ENCODE measurements at places on chromosomes 2 and 18. TPM values are rescaled to one million over a fixed set of nuclear protein-coding genes. Genes with fewer than 3 reads are reported as not detected.

DNA sequence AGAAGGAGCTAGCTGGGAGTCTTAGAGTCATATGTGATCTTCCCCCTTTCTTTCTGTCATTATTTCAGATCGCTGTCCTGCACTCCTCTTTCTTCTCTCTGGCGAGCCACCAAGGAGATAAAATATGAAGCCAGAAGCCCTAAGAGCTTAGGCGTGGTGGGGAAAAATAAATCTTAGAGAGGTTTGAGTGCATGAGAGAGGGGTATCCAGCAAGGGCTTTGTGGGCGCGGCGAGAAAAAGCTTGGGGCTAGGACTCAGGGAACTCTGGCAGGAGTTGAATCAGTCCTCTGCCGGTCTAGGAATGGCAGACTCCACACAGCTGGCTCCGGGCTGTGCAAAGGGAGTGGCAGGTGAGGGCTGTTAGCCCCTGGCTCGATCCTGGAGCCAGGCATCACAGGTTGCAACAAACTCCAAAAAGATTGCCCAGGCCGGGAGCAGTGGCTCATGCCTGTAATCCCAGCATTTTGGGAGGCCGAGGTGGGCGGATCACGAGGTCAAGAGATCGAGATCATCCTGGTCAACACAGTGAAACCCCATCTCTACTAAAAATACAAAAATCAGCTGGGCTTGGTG, 20.1 kb upstream of the IGFBP5 start:
- DNase-seq: no peak

- no peak for DNase-seq
Observed at GRCh38 chr2:163558251-163559021, 177.4 kb downstream of the FIGN start.

GRCh38 chr2:159163930-159164329, 122.6 kb downstream of the WDSUB1 start:
- DNase-seq: no peak

DNA sequence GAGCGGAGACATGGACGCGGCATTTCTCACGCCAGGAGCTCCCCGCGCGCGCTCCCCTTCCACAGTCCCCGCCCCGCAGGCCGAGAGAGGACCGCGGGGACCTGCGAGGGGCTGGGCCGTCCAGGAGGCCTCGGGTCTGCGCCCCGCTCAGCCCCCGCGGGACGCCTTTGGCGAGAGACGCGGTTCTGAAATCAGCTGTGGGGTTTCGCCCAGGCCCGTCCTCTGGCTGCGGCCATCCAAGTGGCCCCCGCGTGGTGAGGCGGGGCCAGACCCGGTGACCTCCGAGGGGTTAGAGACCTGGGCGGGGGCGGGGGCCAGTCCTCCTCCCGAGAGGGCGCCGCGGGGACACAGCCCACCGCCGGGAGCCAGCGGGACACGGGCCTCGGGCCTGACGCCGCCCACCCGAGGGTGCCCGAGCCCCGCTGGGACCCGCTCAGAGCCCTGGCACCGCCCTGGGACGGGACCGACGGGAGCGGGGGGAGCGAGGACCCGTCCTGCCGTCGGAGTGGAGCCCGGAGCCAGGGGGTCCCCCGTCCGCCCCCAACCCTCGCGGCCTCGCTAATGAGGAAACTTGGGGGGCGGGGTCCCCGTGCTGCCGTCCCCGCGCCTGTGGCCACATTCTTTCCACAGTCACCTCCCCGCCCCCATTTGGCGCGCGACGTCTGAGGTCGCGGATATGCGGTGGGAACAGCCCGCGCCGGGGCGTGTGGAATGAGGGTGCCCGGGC, 6.1 kb upstream of the SALL3 start:
- DNase-seq: no peak

DNA sequence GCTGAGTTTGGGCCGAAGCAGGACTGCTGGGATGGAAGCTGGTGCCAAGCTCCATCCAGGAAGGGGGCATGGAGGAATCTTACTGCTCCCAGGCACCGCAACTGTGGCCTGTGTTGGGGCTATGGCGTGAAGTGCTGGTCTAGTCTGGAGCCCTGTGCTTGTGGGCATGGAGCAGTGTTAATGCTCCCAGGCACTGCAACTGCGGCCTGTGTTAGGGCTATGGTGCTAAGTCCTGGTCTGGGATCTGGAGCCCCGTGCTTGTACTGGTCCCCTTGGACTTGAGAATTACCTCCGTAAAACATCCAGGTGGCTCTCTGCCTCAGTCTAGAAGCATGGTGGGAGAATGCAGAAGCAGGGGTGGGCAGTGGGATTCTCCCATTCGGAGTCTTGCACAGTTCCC, 1379.4 kb upstream of the ACVR2A start:
- no peak for DNase-seq

DNA sequence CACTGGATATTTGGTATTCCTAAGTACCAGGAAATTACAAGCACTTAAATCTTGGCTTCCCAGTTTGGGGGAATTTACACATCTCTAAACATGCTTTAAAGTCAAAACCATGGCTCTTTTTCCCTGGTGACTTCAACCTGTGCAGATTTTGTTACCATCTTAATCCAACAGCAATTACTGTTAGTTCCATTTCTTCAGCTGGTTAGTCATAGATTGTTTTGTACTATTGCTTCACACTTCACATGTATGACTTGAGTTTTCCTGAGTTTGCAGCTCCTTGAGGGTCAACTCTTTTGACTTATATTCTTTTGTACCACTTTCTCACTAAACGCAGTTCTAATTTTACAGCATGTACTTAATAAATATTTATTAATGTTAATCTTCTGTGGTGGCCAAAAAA, 203.4 kb upstream of the RND3 start:
- no peak for DNase-seq

Gene MROH2A
- total RNA-seq: not detected

Gene ASTL
- 1.3 TPM for total RNA-seq

Gene ERMN
- 1.9 TPM for total RNA-seq

Gene DNAJC5G
- not detected for total RNA-seq

Gene NPHP1
- 1.0 TPM for total RNA-seq

DNA sequence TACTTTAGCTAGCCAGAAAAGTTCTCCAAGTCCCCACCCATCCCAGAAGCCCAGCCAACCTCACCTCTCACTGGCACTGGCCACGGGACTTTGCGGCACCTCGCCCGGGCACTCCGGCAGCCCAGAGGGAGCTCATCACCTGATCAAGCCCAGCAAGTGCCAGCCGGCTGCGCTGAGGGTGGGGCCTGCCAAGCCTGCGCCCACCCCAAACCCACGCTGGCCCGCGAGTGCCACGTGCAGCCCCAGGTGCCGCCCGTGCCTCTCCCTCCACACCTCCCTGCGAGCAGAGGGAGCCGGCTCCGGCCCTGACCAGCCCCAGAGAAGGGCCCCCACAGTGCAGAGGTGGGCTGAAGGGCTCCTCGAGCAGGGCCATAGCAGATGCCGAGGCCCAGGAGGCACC, 585.0 kb upstream of the HS6ST1 start:
- DNase-seq: no peak

GRCh38 chr18:48440924-48441323, 31.7 kb upstream of the ZBTB7C start:
- no peak for DNase-seq

- DNase-seq: no peak
Observed at GRCh38 chr2:3641841-3642421, 16.1 kb upstream of the ALLC start.

DNA sequence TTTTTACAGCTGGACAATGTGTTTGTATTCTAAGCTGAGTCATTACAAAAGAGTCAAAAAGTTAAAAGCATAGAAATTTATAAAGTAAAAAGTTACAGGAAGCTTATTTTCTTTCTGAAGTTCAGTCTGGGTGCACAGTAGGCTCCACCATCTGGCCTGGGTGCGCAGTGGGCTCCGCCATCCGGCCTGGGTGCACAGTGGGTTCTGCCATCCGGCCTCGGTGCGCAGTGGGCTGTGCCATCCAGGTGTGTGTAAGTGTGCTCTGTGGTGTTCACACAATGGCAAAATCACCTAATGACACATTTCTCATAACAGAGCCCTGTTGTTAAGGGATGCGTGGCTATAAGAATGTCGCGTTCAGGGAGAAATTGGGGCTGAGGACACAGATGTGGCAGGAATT, 195.5 kb downstream of the ANKRD30B start:
- no peak for DNase-seq

DNA sequence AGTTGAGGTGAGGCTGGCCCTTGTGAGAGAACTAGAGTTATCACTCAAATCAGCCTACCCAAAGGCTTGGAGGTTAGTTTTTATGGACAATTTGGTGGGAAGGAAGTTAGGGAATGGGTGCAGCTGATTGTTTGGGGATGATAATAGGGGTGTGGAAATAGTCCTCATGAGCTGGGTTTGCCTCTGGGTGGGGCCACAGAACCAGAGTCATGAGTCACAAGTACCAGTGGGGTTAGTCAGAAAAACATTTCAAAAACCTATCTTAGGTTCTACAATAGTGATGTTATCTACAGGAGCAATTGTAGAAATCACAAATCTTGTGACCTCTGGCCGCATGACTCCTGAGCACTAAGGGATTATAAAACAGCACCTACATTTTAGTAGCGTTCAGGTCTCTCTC, 630.1 kb upstream of the PIK3C3 start:
- no peak for DNase-seq

Gene TIGD1
- 9.1 TPM for total RNA-seq

DNA sequence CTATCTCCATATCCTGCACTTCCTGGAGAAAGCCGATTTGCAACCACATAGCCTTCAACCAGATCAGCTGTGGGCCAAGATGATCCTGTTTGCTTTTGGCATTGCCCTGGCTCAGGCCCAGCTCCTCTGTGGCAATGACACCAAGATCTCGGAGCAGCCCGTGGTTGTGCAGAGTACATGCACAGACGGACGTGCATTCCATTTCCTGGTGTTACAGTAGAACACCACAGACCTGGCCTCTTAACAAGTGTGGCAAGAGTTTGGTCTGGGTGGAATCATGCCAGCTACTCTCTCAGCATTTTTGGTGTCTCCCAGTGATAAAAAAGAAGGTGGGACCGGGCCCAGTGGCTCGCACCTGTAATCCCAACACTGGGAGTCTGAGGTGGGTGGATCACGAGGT, 20.0 kb downstream of the MALT1 start:
- no peak for DNase-seq

GRCh38 chr2:120619579-120619978, 116.1 kb upstream of the GLI2 start:
- DNase-seq: no peak

Gene FABP1
- not detected for total RNA-seq

- no peak for DNase-seq
Observed at GRCh38 chr2:189683348-189683747, 8.9 kb downstream of the ANKAR start.

Gene PLCD4
- 0.23 TPM for total RNA-seq

GRCh38 chr2:144944546-144945220, 424.8 kb upstream of the ZEB2 start:
- no peak for DNase-seq

GRCh38 chr2:24189551-24189950, 14.7 kb downstream of the FAM228A start:
- DNase-seq: no peak

- no peak for DNase-seq
Observed at GRCh38 chr18:12515550-12515949, 107.8 kb downstream of the PRELID3A start.

GRCh38 chr2:234133004-234133403, 82.5 kb downstream of the SPP2 start:
- no peak for DNase-seq

DNA sequence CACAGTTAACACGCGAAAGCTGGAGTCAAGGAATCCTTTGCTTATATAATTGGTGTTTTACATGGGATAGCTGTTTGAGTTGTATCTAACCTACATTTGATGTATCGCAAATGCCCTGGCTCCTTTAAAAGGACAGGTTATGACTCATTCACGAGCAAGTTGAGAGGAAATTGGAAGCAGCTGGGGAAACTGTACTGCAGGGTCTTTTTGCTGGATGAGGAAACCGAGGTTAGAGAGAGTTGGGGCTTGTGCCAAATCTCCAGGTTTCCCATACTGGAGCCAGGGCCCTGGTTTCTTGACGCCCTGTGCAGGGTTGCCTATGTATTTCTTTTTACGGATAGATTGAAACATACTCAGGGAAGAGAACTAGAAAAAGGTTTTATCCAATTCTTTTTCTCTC, 60.0 kb upstream of the SPTBN1 start:
- no peak for DNase-seq

- DNase-seq: no peak
Observed at GRCh38 chr2:200909958-200910357, 20.8 kb downstream of the NIF3L1 start.

DNA sequence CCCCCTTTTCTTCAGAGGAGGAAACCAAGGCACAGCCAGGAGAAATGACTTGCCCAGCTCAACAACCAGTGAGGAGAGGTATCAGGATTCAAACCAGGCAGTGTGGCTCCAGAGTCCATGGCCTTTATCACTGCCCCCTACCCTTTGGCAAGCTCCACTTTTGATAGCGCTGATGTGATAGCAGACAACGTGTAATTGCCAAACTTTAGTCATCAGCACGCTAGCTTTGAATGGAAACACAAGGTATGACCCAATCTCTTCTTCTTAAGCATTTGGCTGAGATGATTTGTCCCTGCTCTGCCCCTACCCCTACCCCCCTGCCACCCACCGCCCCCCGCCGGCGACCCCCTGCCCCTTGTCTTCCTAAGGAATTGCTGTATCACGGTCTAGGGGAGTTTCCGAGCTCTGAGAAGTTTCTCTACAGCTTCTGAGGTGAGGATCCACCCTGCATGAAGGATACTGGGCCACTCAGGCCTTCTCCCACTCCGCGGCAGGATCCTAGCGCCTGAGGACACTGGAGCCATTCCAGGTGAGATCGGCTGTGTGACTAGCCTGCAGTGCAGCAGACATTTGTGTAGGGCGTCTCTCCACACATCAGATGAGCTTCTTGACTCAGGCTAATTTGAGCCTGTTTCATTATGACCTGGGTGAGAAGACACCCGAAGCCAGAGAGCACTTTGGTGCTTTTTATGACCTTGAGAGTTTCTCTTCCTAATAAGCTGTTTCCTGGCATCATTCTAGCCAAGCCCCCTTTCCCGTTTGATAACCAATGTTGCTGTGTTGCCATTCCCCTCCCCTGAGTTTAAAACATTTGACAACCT, 75.1 kb upstream of the MAP4K4 start:
- DNase-seq: no peak

- DNase-seq: no peak
Observed at GRCh38 chr2:187310701-187311100, 137.4 kb downstream of the CALCRL start.

DNA sequence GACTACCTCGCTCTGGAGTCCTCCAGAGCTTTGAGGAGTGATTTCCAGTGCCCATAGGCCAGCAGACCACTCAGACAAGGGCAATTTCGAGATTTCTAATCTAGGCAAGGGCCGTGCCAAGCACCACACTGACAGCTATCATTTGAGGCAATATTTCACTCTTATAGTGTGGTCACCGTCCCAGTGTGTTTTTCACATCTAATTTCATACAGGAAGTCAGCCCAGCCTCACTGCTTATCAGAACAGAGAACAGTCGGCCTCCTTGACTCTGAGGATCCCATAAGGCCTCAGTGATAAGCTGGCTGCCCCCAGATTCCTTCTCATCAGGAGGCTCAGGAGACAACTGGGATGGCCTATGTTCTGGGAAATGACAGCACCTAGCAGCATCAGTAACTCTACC, 581 bp downstream of the CAPN14 start:
- DNase-seq: no peak

DNA sequence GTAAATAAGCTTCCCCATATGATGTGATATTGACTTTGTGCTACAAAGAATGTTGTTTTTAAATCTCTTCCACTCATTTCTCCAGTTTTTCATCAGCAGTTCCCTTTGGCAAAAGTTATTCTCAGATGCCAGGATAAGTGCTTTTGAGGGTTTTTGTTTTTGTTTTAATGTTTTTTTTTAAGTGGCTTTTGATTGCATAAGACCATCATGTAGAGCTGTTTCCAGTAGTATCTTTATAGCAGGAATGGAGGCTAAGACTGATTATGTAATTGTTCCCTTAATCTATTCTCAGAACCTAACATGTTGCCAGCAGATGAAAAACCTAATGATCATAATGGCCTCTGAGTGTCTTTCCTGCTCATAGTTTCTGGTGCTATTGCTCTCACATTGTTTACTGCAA, 77.9 kb downstream of the CABLES1 start:
- DNase-seq: no peak
